ENCODE measurements at places on chromosomes 11 and 22.

DNA sequence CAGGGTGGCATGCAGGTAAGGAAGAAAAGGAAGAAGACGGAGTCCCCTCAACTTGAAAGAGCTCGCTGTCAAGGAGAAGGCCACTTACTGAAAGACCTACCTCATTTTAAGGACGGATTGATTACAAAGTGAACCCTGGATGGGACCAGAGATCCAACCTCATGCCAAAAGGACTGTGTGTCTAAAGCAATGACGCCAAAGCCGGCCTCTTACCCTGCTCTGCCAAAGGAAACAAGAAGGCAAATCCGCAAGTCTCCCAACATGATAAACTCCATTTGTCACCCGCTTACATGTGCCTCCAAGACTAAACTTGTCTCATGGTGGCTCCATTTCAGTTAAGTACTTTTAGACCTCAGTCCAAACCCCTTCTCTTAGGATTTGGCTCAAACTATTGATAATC lies 148.7 kb upstream of the MTMR2 start:
- no peak for DNase-seq

DNA sequence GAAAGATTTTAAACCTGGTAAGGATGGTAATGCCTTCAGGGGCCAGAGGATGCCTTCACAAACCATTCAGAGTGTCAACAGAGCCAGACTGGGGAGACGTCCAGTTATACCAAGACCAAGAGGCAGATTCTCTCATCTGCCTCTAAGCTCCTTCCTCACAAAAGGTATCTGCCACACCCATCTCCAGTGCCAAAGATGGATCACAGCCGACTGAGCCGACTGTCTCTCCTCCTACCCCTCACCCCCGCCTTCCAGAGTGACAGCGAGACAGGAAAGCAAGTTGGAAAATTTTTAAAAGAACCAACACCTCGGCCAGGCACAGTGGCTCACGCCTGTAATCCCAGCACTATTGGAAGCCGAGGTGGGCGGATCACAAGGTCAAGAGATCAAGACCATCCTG lies 79.1 kb upstream of the AKIP1 start:
- DNase-seq, result no peak

GRCh38 chr11:74380746-74381439 lies 17.3 kb downstream of the PGM2L1 start:
- DNase-seq, result no peak

DNA sequence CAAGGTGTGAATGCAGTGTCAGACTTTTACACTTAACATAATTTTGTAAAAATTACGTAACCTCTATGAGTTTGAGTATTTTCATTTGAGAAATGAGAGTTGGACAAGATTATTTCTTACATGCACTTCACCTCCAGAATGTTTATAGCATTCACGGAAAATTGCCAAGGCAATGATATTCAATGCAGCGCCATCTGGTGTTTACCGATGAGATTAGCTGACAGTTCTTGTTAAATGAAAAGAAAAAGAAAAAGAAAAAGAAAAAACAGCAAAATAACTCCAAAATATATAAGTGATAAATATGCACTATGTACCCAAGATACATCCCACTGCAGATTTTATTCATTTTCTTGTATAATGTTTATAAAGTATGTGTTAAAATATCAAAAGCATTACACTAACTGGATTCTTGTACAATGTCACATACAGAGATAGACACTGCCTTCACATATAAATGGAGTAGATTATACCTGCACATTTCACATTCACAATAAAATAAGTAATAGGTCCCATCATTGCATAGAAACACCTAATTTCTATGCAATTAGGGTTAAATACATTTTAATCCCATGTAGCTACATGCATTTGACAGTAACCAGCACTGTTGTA lies 976.3 kb upstream of the FAT3 start:
- DNase-seq, result no peak

DNA sequence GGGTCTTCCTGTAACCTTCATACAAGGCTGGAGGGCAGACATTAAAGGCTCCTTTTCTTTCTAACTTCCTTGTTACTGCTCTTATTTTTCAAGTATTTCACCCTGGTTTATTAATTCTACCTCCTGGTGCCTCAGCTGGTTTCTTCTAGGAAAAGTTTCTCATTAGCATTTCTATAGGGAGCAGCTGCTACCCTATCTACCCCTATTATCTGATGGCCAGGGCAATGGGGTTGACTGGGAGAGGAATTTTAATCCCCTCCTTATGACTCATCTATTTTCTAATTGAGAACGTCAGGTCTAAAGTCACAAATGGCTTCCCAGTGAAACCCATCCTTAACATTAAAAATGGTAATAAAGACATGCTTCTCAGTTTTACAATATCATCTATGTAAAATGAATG lies 5.0 kb downstream of the MAP6 start:
- no peak for DNase-seq

- DNase-seq, result no peak
Measured at GRCh38 chr22:32823024-32823730, 21.7 kb downstream of the TIMP3 start.

- no peak for DNase-seq
Measured at GRCh38 chr22:49979587-49980264, 19.2 kb downstream of the PIM3 start.

DNA sequence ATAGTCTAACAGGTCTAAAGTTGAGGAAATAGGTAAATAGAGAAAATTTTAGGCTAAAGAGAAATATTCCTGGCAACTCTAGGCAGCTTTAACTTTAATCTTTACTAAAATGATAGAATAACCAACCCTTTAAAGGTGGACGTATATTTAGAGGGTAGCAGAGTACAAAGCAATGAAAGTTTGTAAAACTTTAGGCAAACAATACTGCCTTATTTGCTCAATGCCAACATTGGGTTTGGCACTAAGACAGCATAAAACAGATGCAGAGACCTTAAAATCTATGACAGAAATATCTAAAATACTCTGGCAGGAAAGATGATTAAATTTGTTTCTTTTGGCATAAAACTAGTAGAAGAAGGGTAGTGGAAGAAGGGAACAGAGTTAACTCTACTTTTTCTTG lies 70.7 kb downstream of the EMSY start:
- DNase-seq, result no peak

All from AG04449 (cell line).